ENCODE measurements at places on chromosomes 7 and 10.

GRCh38 chr10:126598009-126598408 is 72.5 kb downstream of the C10orf90 start:
- DNase-seq = no peak

- DNase-seq = no peak
Observed at GRCh38 chr7:4103352-4104091, 578.6 kb upstream of the FOXK1 start.

GRCh38 chr10:15223174-15223573 is 54.7 kb upstream of the NMT2 start:
- DNase-seq = no peak

DNA sequence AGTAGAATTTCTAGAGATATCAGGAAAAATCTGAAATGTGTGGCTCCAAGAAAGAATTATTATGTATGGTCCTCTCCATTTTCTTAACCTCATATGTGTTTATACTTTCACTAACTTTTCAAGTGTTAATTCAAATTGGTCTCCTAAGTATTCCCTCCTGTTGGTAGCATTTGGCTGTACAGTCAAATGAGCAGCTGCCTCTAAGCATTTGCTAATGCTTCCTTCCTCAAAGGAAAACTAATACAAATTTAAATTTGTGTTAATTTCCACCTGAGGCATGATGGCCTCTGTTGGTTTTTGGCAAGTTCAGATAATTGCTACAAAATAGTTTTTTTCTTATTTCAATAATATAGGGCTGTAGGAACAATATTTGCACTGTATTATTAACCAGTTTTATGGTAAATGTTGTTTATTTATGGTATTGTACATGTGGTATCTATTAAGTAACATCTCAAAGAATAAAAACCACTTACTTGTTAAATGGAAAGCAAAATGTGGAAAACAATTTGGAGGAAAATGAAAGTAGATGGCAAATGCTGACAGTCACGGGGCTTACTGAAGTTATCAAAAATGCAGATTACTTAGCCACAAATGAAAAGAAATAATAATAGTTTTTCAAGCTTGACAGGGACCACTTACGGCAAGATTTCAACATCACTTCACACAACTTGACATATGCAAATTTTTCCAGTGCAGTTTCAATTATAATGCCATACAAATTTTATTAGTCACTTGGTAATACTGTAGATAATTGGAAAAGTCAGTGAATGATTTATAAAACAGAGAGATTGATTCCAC is 299.3 kb upstream of the MEOX2 start:
- DNase-seq = no peak

DNA sequence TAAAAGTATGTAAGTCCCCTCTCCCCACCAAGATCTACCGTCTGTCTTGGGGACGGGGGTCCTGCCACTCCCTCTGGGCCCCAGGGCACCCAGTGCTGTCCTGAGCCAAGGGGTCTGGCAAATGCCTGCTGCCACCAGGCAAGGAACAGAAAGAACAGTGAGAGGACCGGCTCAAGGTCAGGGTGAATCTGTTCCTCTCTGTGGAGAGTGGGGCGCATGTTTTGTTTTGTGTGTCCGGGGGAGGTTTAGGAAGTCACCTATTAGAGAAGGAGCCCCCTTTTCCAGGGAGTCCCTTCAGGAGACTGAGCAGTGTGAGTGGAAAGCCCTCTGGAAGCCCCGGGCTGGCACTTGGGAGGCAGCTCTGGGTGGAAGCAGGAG is 158.5 kb upstream of the RHEB start:
- DNase-seq = no peak

GRCh38 chr7:33503014-33503413 is 373.6 kb downstream of the BBS9 start:
- no peak for DNase-seq

- DNase-seq = no peak
Observed at GRCh38 chr7:54783952-54784351, 24.9 kb upstream of the SEC61G start.

DNA sequence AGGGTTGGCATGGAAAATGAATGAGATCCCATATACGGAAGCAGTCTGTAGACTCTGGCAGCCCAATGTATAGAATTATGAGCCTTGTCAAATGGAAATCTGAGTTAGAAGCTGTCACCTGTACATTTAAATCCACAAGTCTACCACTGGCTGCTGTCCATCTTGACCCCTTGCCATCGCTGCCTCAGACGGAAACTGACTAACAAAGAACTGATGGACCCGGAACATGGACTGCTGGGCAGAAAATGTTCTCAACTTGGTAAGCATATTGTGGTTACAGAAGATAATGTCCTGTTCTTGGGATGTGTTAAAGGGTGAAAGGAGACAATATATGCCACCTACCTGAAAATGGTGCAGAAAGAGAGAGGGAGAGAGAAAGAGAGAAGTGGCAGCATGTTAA is 37.5 kb downstream of the PARP12 start:
- DNase-seq = no peak

- no peak for DNase-seq
Observed at GRCh38 chr10:78893217-78893616, 175.5 kb upstream of the ZMIZ1 start.

GRCh38 chr10:59181668-59182067 is 5.2 kb downstream of the PHYHIPL start:
- no peak for DNase-seq

DNA sequence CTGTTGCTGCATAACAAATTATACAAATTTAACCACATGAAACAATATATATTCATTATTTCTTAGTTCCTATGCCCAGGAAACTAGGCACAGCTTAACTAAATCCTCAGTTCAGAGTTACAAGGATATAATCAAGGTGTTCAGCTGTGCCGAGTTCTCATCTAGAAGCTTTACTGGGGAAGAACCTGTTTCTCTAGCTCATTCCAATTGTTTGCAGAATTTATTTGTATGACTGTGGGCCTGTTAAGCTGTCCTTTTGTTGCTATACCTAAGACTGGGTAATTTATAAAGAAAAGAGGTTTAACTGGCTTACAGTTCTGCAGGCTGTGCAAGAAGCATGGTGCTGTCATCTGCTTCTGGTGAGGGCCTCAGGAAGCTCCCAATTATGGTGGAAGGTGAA is 21.8 kb upstream of the MDFIC start:
- no peak for DNase-seq

- peak; percentile 36 for DNase-seq
Observed at GRCh38 chr10:129090618-129091366, 376.2 kb upstream of the MGMT start.

DNA sequence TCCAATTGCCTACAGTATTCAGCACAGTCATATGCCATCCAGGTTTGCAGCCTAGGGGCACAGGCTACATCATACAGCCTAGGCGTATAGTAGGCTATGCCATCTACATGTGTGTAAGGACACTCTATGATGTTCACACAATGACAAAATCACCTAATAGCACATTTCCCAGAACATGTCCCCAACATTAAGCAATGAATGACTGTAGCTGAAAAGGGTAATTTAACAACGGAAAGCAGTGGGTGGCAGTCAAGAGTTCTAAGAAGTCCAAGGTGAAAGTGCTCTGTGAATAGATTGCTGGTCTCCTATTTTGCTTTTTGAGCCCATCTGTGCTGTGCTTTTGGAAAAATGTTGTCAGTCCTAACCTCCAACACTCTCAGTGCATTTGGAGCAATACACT is 162.6 kb downstream of the KLF6 start:
- DNase-seq = no peak

- DNase-seq = no peak
Observed at GRCh38 chr7:123987445-123987844, 45.4 kb downstream of the TMEM229A start.

- no peak for DNase-seq
Observed at GRCh38 chr7:85010306-85010705, 176.6 kb downstream of the SEMA3D start.

- no peak for DNase-seq
Observed at GRCh38 chr7:115409682-115410433, 488.0 kb downstream of the MDFIC start.

DNA sequence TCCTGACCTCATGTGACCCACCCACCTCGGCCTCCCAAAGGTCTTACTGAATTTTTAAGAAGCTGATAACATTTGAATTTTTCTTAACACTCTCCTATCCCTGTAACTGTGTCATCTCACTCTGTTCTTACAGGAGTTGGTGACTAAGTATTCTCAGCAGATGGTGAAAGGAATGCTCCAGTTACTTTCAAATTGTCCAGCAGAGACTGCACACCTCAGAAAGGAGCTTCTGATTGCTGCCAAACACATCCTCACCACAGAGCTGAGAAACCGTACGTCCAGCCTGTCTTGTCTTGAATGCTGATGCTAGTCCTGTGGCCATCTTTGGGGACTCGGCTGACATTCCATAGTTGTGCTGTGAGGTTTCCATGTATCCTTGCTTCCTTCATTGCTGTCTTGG is 24.9 kb downstream of the TRRAP start:
- no peak for DNase-seq

DNA sequence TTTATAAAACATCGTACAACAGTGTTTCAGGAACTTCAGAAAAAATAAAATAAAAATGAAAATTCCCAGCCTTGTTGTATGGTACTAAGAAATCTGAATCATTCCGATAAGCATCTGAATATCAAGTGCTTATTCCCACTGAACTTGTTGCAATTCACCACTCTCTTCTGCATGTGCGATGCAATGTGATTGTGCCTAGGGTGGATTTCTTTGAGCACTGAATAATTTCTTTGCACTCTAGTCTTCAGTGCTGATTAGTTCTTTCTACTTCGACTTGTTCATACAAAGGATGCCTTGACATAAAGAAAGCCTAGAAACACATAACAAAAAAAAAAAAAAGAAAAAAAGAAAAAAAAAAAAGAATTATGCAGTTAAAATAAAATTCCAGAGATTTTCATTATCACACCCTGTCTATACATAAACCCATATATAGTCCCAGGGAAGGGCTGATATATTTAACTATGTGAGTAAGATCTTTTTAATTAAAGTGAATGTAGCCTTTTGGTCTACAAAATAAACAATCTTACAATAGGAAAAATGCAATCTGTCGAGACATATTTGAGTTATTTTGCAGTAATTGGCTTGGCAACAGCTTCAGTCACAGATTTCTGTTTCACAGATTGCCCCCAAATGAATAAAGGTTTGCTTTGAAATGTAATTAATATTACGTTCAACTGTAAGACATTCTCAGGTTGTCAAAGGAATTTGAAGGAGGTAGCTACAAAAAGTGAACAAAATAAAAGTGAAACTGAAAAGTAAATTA is 1118.9 kb upstream of the CELF2 start:
- no peak for DNase-seq

GRCh38 chr10:9634466-9634865 is 1383.2 kb upstream of the CELF2 start:
- no peak for DNase-seq

DNA sequence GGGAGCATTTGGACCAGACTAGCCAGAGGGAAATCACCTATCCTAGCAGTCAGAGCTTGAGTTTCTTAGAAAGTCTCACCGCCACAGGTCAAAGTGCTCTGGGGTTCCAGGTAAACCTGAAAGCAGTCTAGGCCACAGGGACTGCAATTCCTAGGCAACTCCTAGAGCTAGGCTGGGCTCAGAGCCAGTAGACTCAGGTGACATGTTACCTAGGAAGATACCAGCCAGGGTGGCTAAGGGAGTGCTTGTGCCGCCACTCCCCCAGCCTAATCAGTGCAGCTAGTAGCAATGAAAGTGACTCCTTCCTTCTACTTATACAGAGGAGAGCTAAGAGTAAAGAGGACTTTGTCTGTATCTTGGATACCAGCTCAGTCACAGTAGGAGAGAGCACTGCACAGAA is 348.7 kb upstream of the HPS1 start:
- DNase-seq = no peak

DNA sequence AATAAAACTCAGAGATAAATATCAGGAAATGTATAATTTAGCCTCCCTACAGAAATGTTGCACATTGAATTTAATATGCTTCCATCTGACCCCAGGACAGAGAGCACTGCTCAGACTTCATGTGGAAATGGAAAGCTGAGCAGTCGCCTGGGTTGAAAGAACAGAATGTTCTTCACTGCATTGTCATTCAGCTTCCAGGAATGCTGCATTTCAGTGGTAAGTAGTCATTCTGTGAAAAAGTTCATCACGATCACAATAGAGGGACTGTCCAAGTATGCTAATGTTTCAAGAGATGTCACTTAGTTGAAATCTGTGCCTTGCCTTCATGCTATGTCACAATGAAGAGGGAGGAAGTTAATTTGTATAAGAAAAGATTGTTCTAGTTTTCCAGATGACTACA is 147.3 kb downstream of the NRCAM start:
- no peak for DNase-seq

GRCh38 chr7:6636741-6637543 is at the start of gene ZNF316:
Gene ZNF316 (plus strand): TSS chr7:6637318. CDS start chr7:6642410, 5,092 bp downstream.
- peak; percentile 61 for DNase-seq

DNA sequence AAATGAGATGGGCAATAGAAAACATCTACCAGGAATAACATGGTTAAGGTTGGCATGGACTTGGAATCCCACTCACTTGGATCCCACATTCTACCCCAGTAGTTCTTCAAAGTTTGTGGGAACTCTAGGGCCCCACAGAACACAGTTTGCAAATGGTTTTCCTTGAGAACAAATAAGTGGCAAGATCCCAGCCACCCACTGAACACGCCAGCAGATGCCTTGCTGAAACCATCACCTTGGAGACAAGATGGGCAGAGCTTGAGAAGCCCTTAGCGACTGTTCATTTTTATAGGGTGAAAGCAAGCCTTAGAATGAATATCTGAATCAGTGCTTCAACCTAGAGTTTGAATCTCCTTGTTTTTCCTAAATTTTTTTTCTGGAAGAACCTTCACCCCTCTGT is 349.1 kb downstream of the RPS24 start:
- no peak for DNase-seq

DNA sequence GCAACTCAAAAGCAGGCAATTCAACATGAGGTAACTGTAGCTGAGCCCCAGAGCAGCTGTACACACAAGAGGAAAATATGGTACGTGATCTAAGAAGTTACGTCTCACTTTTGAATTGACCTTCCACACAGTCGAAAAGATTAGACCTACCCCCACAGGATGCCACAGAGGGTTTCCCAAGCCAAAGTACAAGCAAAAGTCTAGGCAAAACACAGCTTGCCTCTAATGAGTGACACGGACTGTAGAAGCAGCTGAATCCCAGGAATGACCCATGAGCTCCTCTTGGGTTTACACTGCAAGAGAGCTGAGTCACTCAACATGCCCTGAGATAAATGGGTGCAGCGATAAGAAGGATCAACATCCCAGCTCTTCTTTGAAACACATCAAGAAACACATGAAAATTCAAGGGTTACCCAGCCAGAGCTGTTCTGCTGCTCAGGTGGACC is 9.8 kb downstream of the CREB3L2 start:
- DNase-seq = no peak

All from mesothelial cell of epicardium (in vitro differentiated cells).